ENCODE measurements at places on chromosomes 5 and 9.

GRCh38 chr9:18971404-18971803 lies 61.6 kb downstream of the SAXO1 start:
- DNase-seq = no peak

- DNase-seq = no peak
These were observed 61.8 kb upstream of the STXBP1 start for GRCh38 chr9:127550282-127550681.

DNA sequence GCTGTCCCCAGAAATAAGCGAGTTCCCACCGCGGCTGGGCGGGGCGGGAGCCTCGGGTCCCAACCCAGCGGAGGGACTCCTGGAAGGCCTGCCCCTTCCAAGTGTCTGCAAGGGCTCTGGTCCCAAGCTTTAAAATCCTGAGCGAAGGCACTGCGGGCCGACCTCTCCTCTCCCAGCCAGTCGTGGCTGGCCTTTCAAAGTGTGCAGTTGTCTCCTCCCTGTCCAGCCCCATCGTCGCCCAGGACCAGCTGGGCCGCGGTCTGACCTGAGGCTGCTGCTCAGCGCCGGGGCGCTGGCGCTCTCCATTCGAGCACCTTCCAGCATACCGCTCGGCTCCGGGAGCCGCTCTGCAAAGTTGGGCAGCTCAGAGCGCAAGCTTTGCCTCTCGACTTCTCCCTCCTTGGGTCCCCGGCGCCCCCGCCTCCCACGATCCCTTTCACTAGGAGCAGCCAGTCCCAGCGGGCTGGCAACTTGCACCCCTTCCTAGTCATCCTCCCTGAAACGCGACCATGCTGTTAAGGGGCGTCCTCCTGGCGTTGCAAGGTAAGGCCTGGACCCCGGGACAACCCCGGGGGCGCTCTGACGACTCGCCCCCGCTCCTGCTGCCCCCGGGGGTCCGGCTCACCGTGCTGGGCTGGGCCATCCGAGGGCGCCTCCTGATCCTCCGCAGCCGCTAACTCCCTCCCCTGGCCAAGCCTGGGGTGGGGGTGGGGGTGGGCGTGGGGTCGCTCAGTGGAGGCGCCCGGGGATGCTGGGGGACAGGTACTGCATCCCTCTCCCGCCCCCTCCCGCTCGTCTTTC lies at the start of gene MAMDC2:
Gene MAMDC2 (plus strand): TSS at position 160 of the 801 bp plus-strand sequence. CDS start 350 bp downstream, at position 510.
- DNase-seq = no peak

- no peak for DNase-seq
These were observed 433 bp downstream of the LEAP2 start for GRCh38 chr5:132873930-132874271.

All from GM19239 (cell line).